PC-9 (cell line): ENCODE measurements at places on chromosomes 7 and 10.

- DNase-seq, result no peak
Measured at GRCh38 chr7:74101061-74101681, 17.6 kb downstream of the LIMK1 start.

- peak; percentile 97 for DNase-seq
Measured at GRCh38 chr7:73742753-73743641, 4.4 kb upstream of the ABHD11 start.

DNA sequence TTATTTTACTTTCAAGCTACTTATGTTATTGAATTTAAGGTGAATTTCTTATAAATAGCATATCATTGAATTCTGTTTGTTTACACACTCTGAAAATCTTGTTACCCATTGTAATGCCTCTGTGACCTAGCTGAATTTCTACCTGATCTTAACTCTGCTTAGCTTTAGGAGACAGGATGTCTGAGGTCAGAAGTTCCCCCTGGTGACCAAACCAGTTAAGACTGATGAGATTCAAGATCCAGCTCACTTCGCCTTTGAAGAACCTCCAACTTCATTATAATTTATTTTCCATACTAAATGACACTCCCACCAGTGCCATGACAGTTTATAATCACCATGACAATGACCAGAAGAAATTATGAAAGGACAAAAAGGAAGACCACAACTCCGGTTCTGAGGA lies 213.4 kb upstream of the CDC14C start:
- DNase-seq, result no peak

DNA sequence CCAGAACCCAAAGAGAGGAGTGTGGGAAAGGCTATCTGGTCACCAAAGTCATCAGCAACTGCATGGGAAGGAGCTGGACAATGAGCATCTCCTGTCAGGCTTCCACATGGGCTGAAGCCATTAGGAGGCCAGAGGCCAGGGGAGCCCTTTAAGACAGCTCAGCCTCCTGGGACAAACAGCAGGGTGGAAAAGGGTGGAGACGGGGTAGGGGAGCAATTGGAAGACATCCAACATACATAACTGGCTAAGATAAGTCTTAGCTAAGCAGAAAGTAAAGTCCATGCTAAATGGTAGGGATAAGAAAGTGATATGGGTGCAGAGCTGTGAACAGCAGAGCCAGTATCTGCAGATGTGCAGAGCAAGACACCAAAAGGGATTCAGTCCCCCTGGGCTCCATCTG lies 1.5 kb upstream of the OAT start:
- no peak for DNase-seq

DNA sequence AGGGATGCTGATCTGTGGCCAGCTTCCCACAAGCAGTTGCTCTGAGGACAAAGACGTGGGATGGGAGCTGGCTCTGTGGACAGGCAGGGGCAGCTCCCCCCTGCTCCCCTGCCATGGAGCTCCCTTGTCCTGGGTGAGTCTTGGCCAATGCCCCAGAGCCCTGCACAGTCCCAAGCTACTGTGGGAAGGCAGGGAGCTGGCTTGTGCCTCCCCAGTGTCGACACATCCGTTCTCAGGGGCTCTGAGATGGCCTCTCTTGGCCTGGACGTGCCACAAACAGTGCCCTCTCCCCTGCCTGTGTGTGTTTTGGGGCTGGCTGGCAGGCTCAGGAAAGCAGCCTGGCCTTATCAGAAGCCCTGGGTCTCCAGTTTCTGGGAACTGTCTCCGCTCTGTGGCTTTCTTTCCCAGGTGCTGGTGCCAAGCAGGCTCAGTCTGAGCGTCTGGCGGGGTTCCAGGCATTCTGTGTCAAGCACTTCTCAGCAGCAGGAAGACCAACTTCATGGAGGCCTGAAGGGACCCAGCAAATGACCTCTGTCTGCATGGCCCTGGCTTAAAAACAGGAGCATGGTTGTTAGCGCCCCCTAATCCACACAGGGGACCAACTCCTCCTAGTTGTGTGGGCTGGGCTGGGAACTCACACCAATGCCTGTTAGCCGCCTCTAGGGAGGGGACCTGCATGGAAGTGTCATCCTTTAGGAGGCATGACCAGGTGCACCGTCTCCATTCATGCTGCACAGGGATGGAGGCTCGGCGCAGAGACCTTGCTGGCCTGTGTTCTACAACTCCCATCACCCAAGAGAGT lies 375.2 kb downstream of the RPS24 start:
- DNase-seq, result peak; percentile 27

DNA sequence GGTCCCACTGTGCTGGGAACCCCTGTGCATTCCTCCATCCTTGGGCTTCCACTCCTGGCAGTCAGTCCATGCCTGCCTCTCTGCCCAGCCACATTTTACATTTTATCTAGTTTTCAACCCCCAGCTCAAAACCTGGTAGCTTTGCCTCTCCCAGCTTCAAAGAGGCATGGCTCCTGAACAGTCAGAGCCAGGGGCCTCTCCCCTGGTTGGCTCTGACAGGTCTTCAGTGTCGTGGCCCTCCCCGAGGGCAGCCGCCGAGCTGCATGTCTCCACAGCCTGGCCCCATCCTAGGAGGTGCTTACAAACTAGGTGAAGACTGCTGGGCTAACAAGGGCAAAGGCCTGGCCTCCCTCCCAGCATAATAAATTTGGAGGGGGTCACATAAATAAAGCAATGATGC lies 14.8 kb downstream of the COBL start:
- DNase-seq, result no peak

- DNase-seq, result no peak
Measured at GRCh38 chr7:45126920-45127319, 15.4 kb upstream of the TBRG4 start.

- DNase-seq, result no peak
Measured at GRCh38 chr7:44981035-44981706, 2.4 kb upstream of the MYO1G start.

- no peak for DNase-seq
Measured at GRCh38 chr7:82264783-82265305, 178.7 kb downstream of the CACNA2D1 start.

GRCh38 chr7:155965010-155965409 lies 152.7 kb upstream of the SHH start:
- DNase-seq, result peak; percentile 56

DNA sequence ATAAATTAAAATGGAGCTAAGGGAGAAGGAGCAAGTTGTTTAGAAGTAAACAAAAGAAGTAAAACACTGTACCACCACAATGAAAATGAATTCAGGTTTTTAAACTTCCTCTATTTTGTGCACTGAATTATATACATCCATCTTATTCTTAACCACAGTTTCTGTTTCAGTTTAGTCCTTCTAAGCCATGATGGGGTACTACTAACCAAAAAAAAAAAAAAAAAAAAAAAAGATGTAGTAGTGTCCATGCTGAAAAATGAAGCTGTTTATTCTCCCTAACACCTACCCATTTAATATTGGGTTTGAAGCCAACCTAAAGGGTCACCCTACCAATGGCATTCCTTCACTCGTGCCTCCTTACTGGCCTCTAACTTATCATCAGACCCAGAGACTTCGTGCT lies 3.4 kb upstream of the BMPR1A start:
- no peak for DNase-seq

- DNase-seq, result no peak
Measured at GRCh38 chr10:121597504-121598262, 561 bp downstream of the FGFR2 start.

DNA sequence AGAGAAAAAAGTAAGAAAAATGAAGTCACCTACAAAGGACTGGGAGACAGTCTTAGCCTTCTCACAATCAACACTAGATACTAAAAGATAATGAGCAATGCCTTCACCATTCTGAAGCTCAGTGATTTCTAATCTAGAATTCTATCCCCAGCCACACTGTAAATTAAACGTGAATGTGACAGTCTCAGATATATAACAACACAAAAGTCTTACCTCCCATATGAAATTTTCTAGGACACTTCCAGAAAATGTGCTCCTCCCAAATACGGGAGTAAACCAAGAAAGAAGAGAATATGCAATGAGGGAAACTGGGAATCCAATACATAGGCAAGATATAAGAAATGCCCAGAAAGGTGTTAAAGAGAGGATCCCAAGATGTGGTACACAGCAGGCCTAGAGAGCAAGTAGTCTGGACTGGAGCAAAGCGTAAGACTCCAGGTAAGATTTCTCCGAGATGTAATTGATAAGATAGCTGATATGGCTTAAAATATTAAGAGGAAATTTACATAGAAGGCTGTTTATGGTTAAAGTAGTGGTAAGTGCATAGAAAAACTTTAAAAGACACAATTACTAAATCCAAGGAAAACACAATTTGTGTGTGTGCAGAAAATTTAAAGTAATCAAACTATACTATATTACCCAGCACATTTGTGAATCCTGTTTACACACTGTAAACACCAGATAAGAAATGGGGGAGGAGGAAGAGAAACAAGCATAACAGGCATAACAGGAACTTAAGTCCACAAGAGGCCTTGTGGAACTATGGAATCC lies 44.1 kb downstream of the SGMS1 start:
- peak; percentile 96 for DNase-seq
